ENCODE measurements at places on chromosomes 3 and 15.
A peak's percentile ranks its signal among the peaks of the same experiment; 100 is the strongest.

DNA sequence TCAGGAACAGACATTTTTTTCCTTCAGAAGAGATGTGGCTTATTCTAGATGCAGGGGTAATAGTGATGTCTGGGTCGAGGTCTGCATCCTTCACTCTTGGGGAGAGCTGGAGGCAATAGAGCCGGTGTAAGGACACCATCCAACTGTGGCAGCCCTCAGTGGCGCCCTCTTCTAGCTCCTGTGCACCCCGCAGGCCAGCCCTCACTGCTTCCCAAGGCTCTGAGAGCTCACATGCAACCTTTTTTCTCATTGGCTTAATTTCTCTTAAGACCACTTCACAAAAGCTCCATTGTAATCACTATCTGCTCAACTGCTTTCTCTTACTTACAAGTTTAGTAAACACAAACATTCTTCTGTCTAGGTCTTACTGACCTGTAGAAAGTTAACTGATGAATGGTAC is 3.9 kb upstream of the VPS8 start:
- peak; percentile 35 for DNase-seq

DNA sequence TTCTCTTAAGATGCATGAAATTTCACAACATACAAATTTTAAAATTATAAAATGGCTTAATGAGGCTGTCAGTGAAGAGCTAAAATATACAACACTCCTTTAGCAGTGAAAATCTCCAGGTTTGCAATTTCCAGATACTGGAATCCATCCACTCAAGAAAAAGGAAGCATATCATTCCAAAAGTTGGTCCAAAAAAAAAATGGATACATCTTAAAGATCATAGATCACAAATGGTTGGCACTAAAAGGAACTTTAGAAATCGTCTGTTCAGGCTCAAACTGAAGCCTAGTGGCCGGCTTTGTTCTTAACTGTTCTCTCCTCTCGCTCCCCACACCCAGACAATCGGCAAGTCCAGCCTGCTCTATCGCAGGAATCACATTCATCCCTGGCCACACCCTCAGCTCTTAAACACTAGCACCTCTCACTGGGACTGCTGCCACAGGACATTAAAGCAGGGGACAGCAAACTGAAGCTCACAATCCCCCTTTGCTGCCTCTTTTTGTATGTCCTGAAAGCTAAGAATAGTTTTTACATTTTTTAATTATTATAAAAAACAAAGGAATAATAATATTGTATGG is 130.3 kb upstream of the CDIN1 start:
- no peak for DNase-seq

- no peak for DNase-seq
These were observed 22.6 kb upstream of the CSPG5 start for GRCh38 chr3:47601281-47601680.

- DNase-seq, result no peak
These were observed 65.6 kb downstream of the PLSCR2 start for GRCh38 chr3:146403792-146404191.

DNA sequence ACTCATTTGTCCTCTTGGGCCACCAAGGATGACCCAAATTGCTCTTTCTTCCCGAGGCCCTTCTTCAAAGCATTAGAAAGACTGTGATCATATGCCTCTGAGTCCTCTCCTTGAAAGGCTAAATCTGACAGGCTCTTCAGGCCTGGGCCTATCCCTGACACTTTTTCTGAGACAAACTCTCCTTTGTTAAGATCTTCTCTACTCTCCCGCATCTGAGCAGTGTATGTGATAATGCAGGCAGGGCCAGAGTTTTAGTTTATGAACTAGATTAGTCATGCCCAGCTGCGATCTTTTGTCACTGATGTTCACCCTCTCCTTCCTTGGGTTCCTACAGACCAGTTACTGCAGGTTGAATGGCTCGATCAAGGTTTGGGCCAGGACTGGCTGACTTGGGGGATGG is 39.2 kb downstream of the MASP1 start:
- no peak for DNase-seq

DNA sequence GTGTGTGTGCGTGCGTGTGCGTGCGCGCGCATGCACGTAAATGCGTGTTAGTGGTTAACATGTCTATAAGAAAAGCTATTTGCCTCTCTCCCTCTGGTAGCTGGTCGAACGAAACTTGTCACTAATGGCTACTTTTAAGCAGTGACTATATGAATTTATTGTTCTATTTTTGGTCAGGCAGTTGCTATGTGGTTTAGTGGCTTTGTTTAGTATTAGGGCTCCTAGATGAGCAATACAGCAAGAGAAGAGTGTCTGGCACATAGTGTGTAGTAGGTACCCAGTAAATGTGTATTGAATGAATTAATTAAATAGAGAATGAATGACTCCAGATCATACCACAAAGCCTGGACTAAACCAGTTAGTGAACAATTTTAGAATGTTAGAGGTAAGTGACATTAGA is 171.6 kb downstream of the PPM1L start:
- DNase-seq, result no peak

DNA sequence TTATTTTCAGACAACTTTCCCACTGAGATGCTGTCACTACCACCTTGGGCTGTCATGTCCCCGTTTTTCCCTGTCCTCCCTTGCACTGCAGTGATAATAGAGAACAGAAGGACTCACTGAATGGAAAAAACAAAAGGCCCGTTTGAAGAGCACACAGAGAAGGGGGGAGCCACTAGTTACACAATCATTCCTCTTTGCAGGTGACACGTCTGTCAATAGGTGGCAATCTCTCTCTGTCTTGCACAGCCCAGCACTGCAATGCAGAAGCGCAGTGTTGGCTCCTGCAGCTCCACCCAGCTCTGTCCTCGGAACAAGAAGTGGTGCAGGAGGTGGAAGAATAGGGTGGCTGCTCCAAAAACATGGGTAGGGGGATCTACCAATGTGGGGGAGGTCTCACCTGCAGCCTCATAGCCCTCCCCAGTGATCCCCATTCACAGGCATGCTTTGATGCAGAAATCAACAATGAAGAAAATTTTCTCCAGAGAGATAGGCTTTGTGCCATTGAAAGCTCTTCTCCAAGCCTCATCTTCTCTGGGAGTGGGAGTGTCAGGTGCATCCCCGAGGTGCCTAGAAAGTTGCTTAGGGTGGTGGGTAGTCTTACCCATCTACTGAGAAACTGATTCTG is 31.8 kb downstream of the FSTL1 start:
- peak; percentile 62 for DNase-seq

DNA sequence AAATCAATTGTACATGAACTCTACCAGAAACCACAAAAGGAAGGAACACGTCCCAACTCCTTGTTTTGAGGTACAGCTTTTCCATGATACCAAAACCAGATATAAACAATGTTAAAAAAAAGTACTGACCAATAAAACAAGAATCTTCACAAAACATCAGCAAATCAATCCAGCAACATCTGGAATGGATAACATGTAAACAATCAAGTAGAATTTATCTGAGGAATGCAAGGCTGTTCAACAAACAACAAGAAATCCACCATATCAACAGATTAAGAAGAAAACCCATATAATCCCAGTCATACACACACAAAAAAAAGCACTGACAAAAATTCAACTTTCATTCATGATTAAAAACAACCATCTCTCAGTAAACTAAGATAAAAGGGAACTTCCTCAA is 26.7 kb downstream of the TJP1 start:
- DNase-seq, result no peak

DNA sequence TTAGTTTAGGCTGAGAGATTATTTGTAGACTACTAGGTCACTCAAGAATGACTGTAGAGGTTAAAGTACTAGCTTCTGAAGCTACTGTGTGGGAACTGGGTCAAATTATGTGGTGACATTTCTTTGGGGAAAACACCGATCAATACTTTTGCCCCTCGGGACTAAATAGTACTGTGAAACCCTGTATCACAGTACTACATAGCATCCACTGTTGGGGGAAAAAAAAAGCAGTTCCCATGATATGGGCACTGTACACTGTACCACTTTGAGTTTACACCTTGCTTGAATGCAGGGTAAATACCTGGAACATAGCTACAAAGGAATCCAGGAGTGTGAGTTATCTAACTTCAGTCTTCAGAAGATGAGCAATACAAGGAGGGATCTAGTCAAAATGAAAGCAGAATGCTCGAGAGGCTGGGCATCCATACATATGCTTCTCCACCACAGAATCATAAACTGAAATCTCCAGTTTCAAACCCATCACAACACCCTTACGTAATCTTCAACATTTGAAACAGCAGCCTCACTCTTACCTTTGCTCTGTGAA is 311.4 kb downstream of the UNC13C start:
- DNase-seq, result no peak

DNA sequence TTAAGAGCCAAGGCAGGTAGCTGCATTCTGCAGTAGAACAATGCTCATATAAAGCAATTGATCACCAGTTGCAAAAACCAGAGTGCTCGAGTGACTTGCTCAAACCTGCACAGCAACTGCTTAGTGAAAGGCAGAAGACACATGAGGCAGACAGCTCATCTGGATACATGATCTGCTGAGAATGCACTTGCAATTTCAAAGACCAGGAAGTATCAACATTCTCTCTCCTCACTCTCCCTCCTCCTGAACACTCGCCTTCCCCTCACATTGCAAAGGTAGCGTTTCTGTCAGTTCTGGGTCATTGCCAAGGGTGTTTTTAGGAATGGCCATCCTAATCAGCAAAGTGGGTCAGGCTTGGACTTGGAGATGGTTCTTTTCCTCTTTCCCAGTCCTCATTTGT is 61.0 kb downstream of the BFSP2 start:
- DNase-seq, result no peak

- DNase-seq, result no peak
These were observed 198.3 kb downstream of the OPA1 start for GRCh38 chr3:193791041-193792032.

DNA sequence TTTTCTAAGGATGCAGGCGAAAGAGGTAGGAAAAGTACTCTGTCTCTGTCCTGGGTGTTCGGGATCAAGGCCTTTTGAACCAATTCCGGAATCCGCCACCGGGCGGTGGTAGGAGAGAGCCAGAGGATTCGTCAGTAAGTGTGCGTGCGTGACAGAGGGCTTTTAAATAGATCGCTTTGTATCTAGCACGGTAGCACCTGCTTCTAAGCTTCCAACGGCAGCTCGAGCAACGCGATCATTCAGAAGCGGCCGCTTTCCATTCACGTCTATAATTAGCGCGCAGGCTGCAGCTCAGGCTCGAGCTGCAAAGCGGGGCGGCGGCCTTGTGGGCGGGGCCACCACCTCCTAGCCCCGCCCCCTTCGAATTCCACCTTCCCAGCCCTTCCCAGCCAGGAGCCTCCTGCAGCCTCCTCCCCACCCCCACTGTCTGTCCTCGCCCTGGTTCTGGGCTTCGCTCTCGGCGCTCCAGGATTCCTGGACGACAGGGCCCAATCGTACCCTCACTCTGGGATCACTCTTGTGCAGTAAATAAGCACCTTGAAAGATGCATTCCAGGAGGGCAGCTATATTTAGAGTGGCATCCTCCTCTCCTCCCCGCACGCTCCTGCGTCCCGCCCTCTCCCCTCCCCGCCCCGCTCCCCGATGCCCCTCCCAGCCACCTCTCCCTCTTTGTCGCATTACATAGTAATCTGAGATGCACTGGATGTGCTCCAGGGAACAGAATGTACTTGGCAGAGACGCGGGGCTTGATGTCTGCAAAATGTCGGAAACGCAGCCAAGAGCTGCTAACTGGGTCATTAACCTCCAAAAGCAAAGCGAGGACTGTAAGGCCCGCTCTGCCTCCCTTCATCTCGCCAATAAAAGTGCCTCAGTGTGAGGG is 224.1 kb upstream of the TPRG1 start:
- peak; percentile 97 for DNase-seq

DNA sequence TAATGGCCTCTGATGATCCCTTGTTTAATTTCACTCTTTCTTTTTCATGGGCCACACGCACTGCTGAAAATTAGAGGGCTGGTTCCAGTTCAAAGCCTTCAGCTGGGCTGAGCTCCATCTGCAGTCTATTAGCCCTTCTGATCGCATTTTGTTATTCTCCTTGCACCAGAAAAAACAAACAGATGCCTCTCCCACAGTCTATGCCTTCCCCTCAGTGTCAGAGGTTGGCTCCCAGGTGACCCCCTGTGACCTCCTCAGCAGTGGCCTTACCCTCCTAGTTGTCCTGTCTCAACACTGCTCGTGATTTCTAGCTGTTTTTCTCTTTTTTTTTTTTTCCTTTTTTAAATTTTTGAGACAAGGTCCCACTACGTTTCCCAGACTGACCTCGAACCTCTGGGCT is 77.1 kb upstream of the PRTG start:
- DNase-seq, result peak; percentile 4

GRCh38 chr3:71530903-71531530 is 52.5 kb downstream of the FOXP1 start:
- no peak for DNase-seq

- no peak for DNase-seq
These were observed 7.9 kb upstream of the OR4F6 start for GRCh38 chr15:101795455-101795854.

DNA sequence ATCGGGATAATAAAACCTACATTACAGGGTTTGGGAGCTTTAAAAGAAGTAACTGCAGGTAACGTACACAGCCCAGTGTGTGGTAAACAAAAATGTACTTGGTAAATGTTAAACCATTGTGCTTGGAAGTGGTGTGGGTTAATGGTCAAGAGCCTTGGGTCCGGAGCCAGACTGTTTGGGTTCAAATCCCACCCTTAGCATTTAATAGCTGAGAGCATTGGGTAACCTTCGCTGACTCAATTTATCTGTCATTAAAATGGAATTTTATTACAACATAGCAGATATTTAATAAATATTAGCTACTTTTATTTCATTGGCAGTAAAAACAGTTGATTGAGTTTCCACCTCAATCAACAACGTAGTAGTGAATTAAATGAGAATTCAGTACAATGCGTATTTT is 1.5 kb downstream of the FSTL1 start:
- DNase-seq, result no peak

DNA sequence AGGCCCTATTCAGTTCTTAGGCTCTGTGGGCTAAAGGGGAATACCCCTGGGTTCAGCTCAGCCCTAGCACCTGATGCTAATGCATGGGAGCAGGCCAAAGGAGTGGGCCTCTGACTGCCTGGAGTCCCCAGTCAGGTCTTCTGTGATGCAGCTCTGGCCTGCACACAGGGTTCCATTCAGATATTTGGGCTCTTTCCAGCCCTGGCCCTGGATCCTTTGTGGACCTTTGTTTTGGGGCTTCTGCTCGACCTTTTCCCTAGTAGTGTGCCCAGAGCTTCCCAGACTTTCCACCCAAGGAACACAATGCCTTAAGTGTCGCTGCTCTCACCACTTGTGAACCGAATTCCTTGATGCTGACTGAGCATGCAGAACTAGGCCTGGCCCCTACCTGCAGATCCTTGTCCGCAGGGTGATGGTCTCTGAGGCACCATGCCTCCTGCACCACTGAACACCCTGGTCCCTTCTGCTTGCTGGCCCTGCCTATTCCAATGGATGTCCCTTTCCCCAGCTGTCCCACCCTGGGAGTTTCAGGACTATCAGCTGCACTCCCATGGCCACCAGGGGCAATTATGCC is 5.1 kb downstream of the SEC13 start:
- no peak for DNase-seq

DNA sequence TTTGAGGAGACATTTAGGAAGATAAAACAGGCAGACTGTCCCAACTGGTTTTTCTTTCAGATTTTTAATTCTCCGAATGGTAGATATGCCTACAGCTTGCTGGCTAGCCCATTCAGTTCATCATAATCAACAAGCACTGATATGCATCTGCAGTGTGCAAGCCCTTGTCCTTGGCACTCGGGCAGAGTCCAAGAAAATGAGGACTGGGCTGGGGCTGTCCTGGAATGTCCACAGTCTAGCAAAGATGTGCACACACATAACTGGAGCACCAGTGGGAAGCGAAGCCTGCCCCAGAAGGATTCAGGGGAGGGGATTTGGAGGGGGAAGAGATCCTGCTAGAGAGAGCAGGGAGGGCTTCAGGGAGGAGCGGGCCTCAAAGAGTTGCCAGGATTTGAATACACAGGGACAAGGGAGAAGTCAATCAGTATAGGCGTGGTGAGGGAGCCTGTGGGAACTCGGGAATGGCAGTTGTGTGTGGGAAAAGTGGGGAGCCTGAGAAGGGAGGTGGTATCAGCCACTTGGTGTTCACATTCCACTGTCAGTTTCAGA is 8.7 kb downstream of the FAH start:
- no peak for DNase-seq

All from NCI-H1694 treated with DMSO at 0.1 percent for 48 hours (cell line).